AG09319 (cell line): ENCODE measurements at places on chromosomes 3 and 15.

DNA sequence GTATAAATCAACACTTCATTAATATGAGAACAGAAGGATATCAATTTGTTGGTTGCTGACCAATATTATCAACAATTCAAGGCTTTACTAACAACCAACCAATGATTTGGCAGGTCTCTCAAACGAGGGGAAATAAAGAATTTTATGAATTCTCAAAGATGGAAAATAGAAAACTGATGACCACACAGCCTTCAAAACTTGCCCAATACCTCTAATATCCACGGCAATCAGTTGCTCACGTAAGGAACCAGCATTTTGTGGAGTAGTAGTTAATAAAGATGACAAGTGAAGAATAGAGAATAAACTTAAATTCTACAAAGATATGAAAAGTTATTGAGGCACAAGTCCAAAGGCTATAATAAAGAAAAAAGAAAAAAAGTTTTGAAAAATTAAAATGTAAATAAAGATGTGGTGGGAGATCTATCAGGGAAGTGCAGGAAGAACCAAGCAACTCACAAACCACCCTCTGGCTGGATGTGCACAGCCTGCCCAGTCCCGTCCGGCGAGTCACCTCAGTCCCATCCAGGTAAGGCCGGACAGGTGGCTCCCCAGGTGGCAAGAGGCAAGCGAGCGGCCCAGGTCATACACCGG, 808 bp downstream of the GK5 start:
- DNase-seq = no peak

DNA sequence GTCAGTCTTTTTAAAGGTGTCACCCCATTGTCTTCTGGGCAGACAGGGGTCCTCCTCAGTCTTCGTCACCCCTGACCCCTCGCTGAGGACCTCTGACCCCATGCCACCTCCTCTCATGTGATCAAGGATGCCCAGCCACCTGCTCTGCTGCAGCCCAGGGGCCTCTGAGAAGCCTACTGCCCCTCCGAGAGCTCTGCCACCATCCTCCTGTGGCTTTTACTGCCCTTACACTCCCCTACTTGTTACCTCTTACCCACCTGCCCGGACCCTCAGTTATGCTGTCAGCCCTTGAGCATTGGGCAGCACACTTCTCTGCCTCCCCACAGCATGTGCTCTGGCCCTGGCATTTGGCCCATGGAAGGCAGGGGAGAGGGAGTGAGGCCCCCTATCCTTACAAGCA, 123.2 kb downstream of the LRRK1 start:
- DNase-seq = no peak

GRCh38 chr15:71282076-71282475, 166.8 kb downstream of the THSD4 start:
- peak; percentile 61 for DNase-seq

DNA sequence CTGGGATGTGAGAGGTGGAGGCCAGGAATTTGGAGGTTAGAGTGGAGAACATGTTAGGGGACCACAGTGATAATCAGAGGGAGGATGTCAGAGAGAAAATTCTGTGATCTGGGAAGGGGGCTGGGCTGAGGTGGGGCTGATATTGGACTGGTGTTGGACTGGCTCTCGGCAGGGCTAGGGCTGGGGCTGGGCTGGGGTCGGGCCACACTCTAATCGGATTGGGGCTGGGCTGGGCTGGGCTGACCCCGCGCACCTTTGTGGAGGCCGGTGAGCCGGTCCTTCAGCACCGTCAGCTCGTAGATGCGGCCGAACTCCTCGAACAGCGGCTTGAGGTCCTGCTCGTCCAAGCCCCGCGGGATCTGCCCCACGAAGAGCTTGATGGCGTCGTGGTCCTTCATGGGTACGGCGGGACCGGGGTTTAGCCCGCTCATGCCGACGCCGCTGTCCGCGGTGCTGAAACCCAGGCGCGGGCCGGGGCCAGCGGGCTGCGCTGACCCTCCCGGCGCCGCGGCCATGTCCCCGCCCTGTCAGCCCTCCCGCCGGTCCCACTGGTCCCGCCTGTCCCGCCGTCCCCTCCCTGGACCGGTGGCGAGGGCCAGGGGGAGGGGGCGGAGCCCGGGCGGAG, 485 bp downstream of the CELF6 start:
- DNase-seq = no peak

GRCh38 chr15:67563092-67563491, 20.6 kb downstream of the MAP2K5 start:
- no peak for DNase-seq

DNA sequence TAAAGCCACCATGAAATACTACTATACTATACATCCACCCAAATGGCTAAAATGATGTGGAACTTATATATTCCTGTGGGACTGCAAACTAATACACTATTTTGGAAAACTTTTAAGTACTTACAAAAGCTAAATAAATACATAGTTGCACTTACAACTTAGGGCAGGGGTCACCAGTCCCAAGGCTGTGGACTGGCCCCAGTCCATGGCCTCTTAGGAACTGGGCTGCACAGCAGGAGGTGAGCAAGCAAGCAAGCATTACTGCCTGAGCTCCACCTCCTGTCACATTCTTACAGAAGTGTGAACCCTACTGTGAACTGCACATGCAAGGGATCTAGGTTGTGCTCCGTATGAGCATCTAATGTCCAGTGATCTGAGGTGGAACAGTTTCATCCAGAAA, 18.1 kb downstream of the PIGB start:
- no peak for DNase-seq

DNA sequence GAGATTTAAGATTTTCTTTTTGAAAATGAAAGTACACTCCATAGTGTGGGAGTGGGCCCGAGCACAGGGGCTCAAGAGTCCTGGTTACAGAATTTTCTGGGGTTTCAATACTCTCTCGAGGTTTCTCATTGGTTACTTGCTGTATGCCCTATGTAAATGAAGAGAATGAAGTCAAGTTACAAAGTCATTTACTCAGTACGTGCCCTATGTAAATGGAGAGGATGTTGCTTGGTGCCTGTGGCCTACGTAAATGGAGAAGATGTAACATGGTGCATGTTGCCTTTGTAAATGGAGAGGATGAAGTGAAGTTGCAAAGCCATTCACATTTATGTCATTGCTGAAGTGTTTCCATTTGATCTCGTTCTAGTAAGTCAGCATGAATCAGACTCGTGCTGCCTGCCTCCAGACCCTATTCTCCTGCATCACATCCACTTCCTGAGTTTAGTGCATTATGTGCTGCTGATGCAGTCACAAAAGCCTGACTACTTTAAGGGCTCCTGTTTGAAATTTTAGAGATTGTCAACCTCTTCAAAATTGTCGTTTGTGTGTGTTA, 302.0 kb downstream of the ZBBX start:
- no peak for DNase-seq

- no peak for DNase-seq
Measured at GRCh38 chr3:163474766-163475165, 1603.5 kb downstream of the SI start.

DNA sequence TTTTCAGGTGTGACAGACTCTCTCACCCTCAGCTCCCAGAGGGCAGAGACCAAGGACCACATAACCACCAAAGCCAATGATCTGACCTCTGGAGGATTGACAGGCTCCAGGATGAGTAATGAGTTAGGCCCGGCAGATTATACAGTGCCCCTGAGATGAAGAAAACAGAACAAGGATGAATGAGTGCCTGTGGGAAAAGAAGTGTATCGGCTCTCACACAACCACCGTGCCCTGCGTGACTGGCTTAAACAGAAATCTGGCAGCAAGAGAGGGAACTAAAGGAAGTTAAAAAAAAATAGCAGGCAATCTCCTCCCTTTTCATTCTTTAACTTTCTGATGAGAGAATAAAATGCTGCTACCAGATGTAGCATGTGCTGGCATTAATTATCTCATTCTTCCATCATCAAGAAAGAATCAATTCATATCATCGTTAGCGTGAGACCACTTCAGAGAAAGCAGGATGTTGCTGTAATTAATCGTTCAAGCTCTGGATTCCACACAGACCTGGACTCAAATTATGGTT, 227.5 kb upstream of the COL8A1 start:
- DNase-seq = peak; percentile 92

GRCh38 chr3:143529018-143529478, 319.2 kb downstream of the SLC9A9 start:
- DNase-seq = no peak

DNA sequence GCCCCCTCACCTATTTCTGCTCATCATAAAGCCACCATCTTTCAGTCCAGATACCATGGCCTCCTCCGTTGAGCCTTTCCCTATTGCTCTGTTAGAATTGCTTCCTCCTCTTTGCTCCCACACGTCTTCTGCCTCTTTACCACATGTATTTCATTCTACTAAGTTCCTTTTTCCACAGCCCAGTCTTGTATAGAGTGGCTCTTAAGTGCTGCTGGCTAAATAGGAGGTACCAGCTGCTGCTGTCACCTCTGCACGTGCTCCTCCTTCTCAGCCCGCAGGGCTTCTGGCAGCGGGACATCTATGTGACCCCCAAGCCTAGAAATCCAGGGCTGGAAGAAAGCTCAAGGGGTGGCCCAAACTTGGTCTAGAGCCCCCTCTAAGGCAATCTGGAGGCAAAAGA, 38.8 kb upstream of the PLXND1 start:
- no peak for DNase-seq

DNA sequence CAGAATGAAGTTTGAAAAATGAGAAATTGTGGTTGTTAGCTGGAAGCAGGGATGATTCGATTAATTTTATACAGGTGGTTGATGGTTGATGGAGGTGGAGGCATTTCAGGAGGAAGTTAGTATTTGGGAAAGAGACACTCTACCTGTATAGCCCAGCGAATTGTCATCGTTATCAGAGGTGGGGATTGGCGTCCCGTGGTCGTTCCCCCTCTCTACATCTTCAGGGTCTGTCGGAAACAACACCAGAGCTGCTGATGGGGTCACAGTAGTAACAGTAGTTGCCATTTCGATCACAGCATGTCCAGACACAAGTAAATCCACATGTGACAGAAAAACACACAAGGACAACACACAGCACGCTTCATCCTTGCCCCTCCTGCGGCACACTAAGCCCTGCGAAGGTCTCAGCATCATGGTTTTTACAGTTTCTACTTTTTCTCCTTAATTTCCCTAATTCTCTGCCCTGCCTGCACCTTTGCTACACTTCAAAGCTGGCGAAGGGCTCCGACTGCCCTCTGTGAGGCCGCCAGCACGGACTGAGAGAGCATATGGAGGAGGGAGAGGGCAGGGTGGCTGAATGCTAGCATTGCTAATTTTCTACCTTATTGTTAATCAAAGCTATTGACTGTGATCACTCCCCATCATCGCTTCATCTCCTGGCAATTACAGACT, 642.3 kb downstream of the ROBO1 start:
- DNase-seq = no peak
